ENCODE measurements at places on chromosomes 3 and 15. TPM values are rescaled to one million over a fixed set of nuclear protein-coding genes. Genes with fewer than 3 reads are reported as not detected.

IL17RB gene
- not detected for total RNA-seq

EFHB gene
- total RNA-seq = 0.32 TPM

EPHA6 gene
- not detected for total RNA-seq

TTC21A gene
- total RNA-seq = 0.86 TPM

GHRL gene
- not detected for total RNA-seq

PKM gene
- 1,195 TPM for total RNA-seq

ERC2 gene
- total RNA-seq = 0.53 TPM

CHD2 gene
- total RNA-seq = 63.8 TPM

SMCO1 gene
- total RNA-seq = not detected

DNA sequence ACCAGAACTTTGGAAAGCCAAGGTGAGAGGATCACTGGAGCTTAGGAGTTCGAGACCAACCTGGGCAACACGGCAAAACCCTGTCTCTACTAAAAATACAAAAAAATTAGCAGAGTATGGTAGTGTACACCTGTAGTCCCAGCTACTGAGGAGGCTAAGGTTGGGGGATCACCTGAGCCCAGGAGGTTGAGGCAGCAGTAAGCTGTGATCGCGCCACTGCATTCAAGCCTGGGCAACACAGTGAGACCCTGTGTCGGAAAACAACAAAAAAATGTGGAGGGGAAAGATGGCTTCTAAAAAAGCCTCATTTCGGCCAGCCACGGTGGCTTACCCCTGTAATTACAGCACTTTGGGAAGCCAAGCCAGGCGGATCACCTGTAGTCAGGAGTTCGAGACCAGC is 54.5 kb downstream of the SETD2 start:
- no peak for DNase-seq

DNA sequence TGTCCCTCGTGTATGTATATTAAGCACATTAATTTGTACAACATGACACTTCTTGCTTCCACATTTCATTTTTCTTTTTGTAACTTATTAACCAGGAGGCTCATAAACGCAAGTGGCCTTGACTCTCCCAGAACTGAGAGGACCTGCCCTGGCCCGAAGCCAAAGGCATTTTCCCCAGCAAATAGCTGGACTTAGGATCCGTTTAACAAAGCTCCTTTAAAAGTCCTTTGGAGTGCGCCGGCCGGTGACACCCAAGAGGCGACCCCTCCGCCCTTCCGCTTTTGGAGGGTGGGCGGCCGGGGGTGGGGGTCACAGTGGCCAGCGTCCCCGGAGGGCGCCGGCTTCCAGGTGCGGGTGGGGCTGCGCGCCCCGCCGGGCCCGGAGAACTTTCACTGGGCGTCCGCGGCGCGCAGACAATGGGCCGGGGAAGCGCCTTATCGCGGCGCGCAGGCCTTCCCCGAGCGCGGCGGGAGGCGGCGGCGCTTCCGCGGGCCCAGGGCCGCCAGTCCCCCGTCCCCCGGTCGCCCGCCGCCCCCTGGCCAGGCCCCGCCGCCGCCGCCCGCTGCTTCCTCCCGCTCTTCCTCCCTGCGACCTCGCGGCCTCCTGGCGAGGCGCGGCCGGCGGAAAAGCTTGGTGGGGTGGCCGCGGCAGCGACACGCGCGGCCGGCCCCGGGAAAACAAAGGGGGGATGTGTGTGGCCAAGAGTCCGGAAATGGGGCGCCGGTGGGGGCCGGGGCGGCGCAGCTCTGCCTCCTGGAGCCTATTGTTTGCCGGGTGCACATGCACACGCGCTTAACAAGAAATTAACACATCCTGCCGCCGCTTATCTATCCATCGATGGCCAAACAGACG is 613.4 kb downstream of the MCTP2 start:
- DNase-seq = peak; percentile 95

- DNase-seq = no peak
These were observed 207.1 kb downstream of the PTPRG start for GRCh38 chr3:61768284-61769037.

DNA sequence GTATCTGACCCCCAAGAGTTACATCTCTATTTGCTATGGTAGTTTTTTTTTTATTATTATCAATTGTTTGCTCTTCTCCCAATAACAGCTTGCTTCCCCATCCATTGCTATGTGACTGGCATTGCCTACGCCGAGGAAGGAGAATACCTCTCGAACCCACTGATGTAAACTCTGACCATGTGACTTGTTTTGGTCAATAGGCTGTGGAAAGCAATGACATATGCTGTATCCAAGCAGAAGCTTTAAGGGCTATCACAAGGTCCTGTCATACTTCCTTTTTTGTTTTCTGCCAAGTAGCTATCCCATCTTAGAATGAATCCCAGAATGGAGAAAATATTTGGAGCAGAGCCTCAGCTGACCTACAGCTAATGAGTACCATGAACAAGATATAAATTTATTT is 111.0 kb upstream of the FRMD4B start:
- DNase-seq = no peak

- no peak for DNase-seq
These were observed 19.0 kb upstream of the CCR2 start for GRCh38 chr3:46334741-46335478.

- no peak for DNase-seq
These were observed 5.5 kb downstream of the MEF2A start for GRCh38 chr15:99571299-99571698.

- DNase-seq = no peak
These were observed 102.6 kb downstream of the DPH6 start for GRCh38 chr15:35443376-35443775.

DNA sequence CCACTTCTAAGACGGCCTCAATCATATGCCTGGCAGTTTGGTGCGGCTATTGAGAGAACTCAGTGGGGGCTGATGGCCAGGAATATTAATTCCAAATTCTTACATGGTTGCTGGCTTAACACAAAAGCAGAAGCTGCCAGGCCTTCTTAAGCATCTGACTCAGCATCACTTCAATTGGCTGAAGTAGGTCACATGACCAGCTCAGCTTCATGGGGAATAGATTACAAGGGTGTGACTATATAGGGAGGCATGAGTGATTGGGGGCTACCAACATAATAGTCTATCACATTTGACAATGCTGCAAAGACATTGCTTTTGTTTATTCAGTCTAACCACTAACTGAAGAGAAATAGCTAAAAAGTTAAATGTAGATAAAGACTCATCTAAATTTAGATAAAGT is 101.6 kb upstream of the ANKRD28 start:
- DNase-seq = no peak

GRCh38 chr3:193240850-193241706 is at the start of gene PLAAT1:
TSS of gene PLAAT1 (plus strand) at chr3:193241222. CDS start at chr3:193255651, 14,429 bp downstream.
- DNase-seq = no peak

GRCh38 chr3:49333091-49333490 is 6.8 kb downstream of the USP4 start:
- DNase-seq = no peak

- no peak for DNase-seq
These were observed 399.6 kb downstream of the NAALADL2 start for GRCh38 chr3:175258763-175259162.

GRCh38 chr3:182837855-182838454 is 44.7 kb downstream of the ATP11B start:
- no peak for DNase-seq
